ENCODE measurements at places on chromosomes 3 and 15.

DNA sequence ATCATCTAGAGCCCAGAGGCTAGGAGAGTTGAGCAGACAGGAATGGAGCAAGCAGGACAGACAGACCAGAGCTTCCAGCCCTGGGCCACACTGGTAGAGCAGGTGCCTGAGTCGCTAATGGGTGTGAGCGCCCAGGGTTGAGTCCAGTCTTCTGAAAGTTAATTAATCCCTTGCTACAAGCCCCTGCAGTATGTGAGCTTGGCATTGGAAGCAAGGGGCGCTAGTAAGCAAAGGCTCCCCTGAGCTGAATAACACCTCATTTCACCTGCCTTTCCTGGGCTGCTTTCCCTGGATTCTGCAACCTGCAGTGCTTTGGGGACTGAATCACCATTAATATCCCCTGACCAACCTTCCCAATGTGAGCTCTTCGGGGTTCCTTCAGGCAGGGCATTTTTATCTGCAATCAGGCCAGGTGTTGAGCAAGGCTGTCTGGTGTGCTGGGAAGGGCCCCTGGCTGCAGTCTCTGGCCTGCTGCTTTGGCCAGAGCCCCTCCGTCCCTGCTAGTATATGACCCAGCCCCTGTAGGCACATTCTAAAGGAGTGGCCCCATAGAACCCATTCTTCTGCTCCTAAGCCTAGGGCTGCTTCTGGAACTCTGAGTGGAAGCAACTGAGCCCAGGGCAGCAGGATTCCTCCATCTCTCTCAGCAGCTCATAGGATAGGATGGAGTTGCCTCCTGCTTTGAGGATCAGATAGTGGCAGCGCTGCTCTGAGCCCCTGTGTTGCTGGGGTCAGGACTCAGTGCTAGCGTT, 45.1 kb upstream of the EPHB1 start:
- no peak for DNase-seq

GRCh38 chr3:111980716-111981456, 2.1 kb downstream of the ABHD10 start:
- no peak for DNase-seq

DNA sequence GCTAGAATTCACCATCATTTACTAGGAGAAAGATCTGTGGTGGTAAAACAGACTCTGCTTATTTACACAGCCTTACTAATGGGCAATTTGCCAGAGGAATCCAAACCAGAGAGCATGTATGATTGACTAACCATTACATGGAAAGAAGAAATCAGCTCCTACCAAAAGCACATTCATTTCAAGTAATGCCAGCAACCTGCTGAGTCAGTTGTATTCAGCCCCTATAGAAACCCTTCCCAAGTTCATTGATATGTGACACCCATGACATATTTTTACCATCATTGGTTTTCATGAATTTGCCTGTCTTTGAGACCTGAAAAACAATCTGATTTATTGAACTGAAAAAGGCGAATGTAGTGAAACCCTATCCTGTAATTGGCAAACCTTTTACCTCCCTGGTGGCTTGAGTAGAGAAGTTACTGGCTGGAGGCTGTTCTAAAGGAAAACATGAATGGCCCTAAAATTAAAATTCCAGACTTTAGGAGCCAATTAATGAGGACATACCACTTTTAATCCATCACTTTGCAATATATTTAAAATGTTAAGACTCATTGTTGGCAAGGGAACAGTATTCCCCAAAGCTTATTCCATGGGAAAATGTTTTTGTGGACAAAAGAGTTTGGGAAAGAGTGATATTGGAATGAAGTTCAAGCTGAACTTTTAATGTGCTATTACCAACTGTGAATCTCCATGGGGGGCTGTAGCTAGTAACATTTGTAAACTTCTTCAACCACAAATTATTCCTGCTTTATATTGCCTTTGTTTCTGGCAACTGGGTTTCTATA, 542.9 kb downstream of the FHIT start:
- no peak for DNase-seq

DNA sequence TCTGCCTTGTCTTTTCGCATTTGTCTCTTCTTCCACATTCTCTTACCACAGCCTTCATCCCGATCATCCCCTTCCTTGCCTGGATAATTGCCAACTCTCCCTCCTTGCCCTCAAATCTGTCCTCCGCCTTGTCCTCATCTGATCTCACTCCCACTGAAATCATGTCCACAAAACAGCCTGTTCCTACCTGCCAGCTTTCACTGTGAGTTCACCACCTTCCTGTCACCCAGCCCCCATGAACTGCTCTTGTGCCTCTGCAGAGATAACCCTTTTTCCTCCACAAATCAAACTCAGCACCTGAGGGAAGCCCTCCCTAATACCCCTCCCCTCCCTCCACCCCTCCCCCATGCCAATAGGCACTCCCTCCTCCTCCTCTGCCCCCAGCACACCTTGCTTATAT, 4.8 kb upstream of the ADCY5 start:
- no peak for DNase-seq

- DNase-seq, result no peak
Observed at GRCh38 chr15:77019521-77020331, 24.8 kb downstream of the PSTPIP1 start.

GRCh38 chr3:44848634-44849033, 13.1 kb upstream of the TMEM42 start:
- no peak for DNase-seq

GRCh38 chr3:62833538-62833937, 41.7 kb downstream of the CADPS start:
- DNase-seq, result no peak

GRCh38 chr3:159726231-159726964, 262.2 kb upstream of the IL12A start:
- DNase-seq, result no peak

GRCh38 chr15:65033659-65034269, 4.3 kb upstream of the MTFMT start:
- DNase-seq, result no peak

- no peak for DNase-seq
Observed at GRCh38 chr3:80677796-80678195, 910.0 kb upstream of the ROBO1 start.
